ENCODE measurements at places on chromosomes 7 and 10.

- DNase-seq = no peak
Measured at GRCh38 chr7:77691892-77692491, 4.3 kb upstream of the RSBN1L start.

DNA sequence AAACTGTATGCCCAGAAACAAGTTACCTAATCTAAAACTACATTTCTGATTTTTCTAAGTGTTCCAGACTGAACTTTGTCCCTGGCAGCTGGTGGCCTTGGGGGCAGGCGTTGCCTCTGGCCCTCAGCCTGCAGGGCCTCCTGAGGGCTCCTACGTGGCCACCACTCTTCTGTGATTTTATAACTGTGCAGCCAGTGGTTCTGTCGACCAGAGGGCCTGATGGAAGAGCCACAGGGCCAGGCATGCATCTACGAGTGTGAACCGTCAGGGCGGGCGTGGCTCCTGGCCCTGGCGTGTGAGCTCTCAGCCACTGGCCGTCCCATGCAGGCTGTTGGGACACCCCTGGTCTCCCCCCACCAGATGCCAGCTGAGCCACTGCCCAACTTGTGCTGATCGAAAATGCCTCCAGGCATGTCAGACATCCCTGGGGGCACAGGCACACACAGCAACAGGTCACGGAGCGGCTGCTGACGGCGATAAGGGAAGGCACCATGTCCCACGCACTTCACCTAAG lies 173.4 kb downstream of the ZMYND11 start:
- DNase-seq = no peak

GRCh38 chr7:118511146-118511545 lies 286.6 kb downstream of the ANKRD7 start:
- no peak for DNase-seq

- DNase-seq = no peak
Measured at GRCh38 chr7:29381206-29382094, 182.2 kb upstream of the PRR15 start.

- DNase-seq = no peak
Measured at GRCh38 chr10:8041284-8041991, 13.1 kb upstream of the GATA3 start.

DNA sequence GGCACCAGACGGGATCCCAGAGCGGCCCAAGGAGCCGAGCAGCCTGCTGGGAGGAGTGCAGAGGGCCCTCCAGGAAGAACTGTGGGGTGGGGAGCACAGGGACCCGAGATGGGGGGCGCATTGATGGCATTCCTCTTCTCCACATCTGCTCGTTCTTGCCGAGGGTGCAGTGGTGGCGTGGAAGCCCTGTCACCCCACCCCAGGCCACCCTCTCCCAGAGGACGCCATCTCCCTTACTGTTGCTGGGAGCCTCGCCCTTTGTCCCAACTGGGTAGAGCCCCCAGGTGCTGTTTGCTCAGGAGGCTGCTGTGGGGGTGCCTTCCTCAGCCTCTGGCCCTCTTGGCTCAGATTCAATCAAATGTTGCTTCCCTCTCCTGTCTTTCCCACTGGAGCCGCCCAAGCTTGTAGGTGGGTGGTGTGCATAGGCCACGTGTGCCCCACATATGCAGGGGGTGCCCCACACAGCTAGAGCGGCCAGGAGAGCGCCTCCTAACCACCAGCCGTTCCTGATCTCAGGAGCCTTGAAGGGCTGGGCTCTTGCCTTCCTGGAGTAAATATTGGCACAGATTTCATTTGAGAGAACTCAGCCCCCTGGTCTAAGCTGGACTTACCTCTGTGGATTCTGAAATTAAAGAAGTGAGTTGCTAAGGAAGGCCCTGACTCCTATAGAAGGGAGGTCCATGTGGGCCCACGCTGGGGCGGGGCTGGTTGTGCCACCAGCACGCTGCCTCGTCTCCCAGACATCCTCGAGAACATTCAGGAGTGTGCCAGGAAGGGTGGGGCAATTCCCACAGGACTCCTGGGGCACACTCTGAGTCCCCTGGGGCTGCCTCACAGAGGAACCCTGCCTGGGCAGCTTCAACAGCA lies 39.2 kb downstream of the ZNF467 start:
- no peak for DNase-seq

DNA sequence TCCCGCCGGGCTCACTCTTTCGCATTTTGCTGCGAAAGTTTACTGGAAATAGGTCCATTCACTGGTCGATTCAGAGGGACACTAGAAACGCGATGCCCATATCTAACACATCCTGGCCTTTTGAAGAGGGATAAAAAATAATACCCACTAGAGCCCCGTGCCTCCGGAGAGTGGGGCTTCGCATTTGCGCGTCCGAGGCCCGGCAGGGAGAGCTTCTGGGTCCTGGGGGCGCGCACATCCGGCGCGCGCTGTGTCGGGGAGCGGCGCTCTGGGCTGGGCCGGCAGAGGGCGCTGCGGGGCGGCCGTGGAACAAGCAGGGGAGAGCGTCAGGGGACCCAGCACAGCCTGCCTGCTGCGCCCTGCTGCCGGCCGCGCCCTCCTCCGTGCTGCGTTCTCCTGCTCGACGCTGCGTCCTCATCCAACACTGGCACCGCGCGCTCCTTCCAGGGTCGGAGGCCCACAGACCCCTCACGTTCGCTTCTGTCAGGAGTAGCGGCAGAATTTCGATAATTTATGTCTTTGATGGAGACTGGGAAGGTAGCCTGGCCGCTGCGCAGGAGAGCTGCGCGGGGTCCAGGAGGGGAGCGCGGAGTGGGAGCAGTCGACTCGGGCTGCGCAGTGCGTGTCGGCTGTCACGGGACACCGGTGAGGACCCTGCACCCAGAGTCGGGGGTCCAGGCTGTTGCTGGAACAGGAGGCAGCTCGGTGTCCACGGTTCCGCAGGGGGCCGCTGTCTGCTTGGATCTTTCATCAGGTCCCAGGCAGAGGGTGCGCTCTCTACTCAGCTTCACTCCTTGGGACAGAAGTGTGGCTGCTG lies 41.5 kb upstream of the ZNF32 start:
- no peak for DNase-seq

Measured in GM04504 (cell line).